ENCODE measurements at places on chromosomes 2 and 18.

DNA sequence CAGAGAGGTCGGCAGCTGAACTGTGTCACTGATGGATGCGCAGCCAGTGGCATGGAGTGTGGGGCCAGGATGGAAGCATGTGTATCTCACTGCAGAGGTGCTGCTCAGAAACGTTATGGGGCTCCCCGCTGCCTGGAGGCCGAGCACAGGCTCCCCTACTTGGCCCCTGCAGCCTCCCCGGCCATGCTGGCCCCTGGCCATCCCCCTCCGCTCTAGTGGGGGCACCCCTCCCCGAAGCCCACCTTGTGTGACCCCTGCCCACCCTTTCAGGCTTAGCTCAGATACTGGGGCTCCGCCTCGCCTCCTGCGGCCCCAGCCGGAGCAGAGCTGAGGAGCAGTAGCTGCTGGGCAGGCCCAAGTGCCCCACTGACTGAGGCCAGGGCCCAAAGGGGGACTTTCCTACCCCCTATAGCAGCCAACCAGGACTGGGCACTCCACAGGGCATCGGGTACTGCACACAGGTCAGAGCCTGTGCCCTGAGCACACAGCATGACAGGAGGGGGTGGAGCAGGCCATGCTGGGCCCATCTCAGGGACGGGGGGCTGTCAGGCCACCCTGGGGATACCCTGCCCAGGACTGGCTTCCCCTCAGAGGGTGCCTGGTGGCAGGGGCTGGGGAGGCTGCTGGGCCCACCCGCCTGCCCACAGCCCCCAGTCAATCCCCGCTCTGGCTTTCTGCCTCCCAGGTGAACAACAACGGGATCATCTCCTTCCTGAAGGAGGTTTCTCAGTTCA lies 31.3 kb downstream of the SNED1 start:
- DNase-seq: no peak

- DNase-seq: no peak
Measured at GRCh38 chr18:9616049-9616448, 1.7 kb upstream of the PPP4R1 start.

DNA sequence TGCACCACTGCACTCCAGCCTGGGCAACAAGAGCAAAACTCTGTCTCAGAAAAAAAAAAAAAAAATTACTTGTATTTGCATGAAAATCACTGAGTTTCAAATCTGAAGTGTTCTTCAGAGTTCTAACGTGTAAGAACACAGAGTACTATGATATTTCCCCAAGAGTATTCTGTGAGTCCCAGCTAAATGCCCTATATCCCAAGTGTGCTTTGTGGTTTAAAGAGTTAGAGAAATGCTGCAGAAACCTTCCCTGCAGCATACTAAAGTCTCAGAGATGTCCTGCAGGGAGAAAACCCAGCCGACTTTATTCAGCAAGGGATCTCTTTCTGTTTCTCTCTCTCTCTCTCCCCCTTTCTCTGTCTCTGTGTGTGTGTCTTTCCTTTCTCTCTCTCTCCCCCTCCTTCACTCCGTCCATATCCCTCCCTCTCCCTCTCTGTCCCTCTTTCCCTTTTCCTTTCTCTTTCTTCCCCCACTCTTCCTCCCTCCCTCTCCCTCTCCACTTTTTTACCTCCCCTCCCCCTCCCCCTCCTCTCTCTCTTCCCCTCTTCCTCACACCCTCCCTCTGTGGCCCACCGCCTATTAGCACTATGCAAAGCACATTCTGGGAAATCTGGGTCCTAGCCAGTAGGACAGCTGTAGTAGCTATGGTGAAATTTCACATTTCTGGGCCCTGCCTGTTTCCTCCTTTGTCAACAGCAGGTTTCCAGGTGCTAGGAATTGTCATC lies 54.2 kb downstream of the ACTR2 start:
- DNase-seq: no peak

DNA sequence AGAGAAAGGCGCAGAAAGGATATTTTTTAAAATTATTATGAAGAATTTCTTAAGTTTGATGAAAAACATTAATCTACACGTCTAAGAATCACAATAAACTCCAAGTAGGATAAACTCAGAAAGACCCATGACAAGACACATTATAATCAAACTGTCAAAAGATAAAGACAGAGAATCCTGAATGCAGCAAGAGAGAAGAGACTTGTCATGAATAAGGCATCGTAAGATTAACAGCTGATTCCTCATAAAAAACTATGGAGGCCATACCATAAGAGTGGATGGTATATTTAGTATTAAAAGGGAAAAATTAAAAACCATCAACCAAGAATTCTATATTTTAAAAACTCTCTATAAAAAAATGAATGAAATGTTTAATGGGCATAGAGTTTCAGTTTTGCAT lies 39.1 kb downstream of the SRBD1 start:
- no peak for DNase-seq

DNA sequence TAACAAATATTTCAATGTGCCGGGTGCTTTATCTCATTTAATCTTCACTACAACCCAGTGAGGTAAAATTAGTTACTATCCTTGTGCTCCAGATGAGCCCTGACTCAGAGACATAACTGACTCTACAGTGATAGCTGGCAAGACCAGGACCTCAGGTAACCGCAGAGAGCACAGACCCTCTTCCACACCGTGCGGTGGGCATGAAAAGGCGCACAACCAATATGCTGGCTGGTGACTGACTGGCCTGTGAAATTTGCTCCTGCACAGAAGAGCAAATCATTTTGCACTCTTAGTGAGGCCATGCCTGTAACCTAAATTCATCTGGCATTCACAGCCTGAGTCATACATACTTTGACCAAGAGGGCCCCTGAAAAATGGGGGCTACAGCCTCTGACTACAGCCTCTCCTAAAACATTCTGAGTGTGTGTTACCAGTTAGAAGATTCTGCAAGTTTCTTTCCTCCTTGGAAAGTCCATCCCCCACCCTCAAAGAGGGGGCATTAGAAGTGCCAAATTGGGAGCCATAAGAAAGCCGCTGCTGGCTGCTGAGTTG lies 22.4 kb upstream of the MSGN1 start:
- no peak for DNase-seq

- no peak for DNase-seq
Measured at GRCh38 chr2:97737421-97738178, 24.2 kb downstream of the ZAP70 start.

DNA sequence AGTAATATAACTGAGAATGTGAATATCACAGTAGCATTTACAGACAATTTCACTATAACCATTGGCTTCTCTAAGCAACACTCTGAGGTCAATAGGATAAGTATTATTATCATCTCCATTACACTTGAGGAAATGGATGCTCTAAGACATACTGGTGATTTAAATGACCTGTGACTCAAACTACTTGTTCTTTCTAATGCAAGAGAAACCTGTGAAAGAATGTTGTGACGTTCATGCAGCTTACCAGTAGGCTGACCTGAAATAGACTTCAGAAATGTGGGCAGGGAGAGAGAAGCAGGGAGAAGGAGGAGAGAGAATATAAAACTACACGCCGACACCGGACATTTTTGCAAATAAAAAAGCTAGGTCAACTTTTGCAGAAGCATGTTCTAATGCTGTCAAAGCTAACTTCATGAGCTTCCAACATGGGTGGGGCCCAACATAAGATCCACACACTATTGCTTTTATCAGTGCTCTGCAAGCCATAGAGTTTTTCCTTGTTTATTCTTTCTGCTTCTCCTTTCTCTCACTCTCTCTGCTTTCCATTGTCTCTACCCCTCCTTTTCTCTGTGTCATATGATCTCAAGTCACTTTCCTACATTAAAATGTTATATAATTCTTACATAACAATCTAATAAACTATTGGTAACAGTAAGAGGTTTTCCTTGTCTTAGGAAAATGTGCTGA lies 217.6 kb upstream of the FN1 start:
- DNase-seq: no peak

DNA sequence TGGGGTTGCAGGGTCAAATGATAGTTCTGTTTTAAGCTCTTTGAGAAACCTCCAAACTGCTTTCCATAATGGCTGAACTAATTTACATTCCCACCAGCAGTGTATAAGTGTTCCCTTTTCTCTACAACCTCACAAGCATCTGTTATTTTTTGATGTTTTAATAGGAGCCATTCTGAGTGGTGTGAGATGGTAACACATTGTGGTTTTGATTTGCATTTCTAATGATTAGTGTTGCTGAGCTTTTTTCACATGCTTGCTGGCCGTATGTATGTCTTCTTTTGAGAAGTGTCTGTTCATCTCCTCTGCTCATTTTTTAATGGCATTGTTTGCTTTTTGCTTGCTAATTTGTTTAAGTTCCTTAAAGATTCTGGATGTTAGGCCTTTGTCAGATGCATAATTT lies 107.7 kb downstream of the PDE11A start:
- no peak for DNase-seq

GRCh38 chr2:37852585-37853014 lies 72.5 kb upstream of the RMDN2 start:
- DNase-seq: no peak

- no peak for DNase-seq
Measured at GRCh38 chr2:220034426-220035130, 407.1 kb downstream of the SLC4A3 start.

DNA sequence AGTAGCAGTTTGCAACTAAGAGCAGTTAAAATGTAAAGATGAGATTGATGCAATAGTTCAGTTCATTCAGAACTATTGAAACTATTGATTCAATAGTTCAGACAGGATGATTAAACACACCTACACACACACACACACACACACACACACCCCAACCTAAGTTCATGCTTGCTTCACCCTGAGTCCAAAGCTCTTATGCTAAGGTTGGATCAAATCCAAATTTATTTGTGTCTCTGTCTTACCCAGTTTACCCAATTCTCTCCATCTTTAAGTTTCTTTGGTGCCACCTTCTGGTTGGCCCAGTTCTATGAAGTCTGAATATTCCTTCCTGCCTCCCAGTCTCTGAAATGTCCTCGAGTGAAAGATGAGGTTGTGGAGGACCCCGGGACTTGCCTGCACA lies 5.1 kb downstream of the SERPINB8 start:
- no peak for DNase-seq

- DNase-seq: no peak
Measured at GRCh38 chr2:207775473-207775872, 5.8 kb upstream of the FZD5 start.

- DNase-seq: no peak
Measured at GRCh38 chr2:239089884-239090283, 242.0 kb downstream of the TWIST2 start.

GRCh38 chr18:75915941-75916623 lies 488.6 kb upstream of the SMIM21 start:
- no peak for DNase-seq

DNA sequence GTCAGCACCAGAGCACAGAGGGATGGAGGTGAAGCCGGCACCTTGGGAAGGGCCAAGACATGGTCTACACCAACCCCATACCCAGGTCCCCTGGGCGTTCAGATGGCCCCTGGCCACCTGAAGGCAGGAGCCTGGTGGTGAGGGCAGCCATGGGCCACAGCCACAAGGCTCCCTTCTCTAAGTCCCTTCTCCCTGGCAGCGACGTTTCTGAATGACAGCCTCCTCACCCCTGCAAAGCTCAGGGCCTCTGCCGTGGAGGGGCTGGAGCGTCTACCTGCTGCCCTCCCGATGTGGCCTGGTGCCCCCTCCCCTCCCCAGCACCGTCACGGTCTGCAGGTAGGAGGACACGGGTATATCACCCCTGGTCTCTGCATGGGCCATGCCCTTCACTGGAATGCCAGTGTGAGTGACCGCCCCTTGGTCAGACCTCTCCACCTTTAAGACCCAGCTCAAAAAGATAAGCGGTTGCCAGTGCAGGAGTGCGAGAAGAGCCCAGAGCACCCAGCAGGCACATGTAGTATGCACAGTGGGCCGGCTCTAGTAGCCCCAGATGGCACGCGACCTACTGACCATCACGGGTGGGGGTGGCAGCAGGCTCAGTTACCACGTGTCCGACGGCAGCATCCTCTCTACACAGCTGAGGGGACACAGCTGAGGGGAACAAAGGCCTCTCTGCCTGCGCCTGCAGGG lies 46.6 kb downstream of the HS6ST1 start:
- no peak for DNase-seq

- no peak for DNase-seq
Measured at GRCh38 chr18:32360682-32361345, 109.9 kb downstream of the GAREM1 start.

DNA sequence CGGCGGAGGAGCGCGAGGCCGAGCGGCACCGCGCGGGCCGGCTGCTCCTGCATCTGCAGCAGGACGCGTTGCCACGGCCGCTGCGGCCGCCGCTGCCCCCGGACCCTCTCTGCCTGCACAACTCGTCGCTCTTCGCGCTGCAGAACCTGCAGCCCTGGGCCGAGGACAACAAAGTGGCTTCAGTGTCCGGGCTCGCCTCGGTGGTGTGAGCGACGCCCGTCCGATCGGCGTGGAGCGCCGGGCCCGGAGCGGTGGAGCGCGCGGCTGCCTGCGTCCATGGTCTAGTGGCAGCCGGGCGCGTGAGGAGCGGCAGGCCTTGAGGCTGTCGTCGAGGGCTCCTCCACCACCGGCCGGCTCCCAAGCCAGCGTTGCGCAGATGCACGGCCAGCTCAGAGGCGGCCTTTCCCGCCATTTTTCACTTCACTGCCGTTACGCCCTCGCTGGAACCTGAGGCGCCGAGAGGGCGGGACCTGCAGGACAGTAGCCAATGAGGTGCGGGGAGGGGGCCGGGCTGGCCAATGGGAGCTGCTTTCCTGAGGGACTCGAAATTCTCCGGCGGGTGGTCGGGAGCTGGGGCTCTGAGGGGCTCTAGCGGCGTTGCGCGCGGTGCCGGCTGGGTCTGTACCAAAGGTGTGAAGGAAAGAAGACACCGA lies 1.9 kb downstream of the TLX2 start:
- peak; percentile 52 for DNase-seq

DNA sequence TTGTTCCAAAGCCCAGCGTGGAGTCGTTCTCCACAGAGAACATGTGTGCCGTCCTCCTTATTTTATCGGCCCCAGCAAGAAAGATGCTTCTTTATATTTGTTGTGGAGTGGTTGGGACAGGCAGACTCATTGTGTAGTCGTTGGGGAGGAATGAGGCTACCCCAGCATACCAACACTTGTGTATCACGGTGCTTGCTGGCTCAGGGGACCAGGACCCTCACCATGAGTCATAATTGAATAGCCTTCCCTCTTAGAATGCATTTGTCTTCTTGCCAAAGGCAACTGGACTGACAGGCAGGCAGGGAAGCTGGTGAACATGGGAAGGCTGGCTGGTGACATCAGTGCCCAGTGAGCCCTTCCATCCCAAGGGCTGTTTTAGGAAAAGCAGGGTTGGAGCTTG lies 4.7 kb downstream of the CAPN10 start:
- no peak for DNase-seq

GRCh38 chr2:236769981-236770671 lies 200.5 kb downstream of the ACKR3 start:
- DNase-seq: no peak

- no peak for DNase-seq
Measured at GRCh38 chr2:236250909-236251579, 13.2 kb downstream of the ASB18 start.

DNA sequence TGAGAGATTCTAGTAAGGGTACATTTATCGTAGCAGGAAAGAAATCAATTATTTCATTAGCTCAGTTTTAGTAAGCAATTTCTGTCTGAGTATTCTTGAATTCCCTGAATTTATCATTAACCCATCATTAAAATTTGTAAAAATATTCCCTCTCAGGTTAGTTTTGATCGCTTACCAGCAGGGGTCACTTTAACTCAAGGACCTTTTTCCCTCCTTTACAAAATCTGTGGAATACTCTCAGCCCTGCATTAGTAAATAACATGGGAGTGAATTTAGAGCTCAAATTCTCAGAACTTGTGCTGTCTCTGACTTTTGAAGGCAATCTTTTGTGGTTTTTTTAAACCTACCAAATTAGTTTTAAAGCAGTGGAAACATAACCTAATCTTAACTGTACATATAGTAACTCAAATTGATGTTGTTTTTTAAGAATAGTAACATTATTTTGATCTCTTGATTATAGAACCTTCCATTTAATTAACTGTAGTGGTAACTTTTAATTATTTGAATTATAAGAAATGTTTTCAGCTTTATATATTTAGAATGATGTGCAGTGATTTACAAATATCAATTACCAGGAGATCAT lies 97.2 kb downstream of the AGPS start:
- no peak for DNase-seq

Data from stimulated activated CD8-positive, alpha-beta memory T cell treated with anti-CD3 and anti-CD28 coated beads, Interleukin-7, amount 100 ng/mL, for 1 hour (primary cell).